ENCODE measurements at places on chromosomes 2 and 18.
A peak's percentile ranks its signal among the peaks of the same experiment; 100 is the strongest.

- DNase-seq = no peak
Observed at GRCh38 chr2:155975734-155976133, 356.8 kb downstream of the NR4A2 start.

GRCh38 chr2:25276569-25277465, 64.9 kb downstream of the DNMT3A start:
- no peak for DNase-seq

- DNase-seq = no peak
Observed at GRCh38 chr2:109374548-109375130, 239.1 kb downstream of the SEPTIN10 start.

- no peak for DNase-seq
Observed at GRCh38 chr18:12325726-12326245, 17.7 kb downstream of the TUBB6 start.

- DNase-seq = no peak
Observed at GRCh38 chr2:130951018-130951417, 114.3 kb downstream of the ARHGEF4 start.

DNA sequence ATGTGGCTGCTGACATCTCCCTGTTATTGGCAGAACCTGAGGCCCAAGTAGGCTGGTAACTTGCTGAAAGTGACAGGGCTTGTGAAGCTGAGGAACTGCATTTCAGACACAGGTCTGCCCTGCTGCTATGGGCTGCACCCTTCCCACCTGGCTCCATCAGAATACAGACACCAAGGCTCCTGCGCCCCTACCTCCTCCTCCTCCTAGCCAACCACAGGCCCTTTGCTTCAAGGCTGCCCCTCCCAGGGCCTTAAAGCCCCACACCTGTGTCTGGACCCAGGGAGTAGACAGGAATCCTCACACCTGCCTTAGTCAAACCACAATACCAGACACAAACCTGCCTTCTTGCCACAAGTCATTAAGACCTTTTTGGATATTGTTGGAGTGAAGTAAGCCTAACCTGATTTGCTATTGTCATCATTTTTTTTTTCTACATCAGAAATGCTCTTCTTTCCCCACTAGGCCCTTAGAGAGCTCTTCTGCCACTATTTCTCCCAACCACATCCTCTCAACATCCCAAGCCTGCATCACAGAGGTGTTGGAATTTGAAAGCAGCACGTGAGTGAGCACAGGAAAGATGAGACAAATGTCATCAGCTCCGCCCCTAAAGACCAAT, 489.7 kb downstream of the EIPR1 start:
- DNase-seq = no peak

DNA sequence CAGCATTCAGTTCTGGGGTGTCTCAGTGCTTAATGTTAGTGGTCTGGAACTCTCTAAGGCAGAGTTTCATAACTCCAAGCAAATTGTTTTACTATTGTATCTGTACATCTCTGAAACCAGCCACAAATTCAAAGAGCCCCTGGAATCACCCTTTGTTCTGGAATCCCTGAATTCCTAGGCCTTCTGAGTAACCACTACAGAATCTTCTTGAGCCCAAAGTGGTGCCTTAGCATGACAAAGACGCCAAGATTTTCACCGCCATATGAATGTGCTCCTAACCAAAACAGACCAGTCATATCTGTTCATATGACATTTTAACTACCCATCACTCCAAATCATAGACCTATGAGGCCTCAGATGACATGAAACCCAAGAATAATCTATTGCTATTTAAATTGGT, 668.1 kb downstream of the EPHA4 start:
- DNase-seq = no peak

DNA sequence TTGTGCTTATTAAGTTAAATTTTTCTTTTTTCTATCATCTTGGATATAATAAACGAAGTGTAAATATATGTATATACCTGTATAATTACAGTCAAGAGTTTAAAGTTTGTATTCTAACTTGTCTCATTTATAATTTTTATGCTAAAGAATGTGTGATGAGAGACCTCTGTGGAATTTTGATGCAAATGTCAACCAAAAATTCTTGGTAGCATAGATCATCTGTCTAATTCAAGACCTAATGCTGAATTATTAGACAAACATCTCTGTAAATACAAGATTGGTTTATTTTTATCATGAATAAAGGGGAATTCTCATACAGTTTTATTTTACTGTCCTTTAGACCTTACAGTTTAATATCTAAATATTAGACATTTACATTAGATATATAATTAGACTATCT, 149.2 kb upstream of the VWC2L start:
- DNase-seq = no peak

DNA sequence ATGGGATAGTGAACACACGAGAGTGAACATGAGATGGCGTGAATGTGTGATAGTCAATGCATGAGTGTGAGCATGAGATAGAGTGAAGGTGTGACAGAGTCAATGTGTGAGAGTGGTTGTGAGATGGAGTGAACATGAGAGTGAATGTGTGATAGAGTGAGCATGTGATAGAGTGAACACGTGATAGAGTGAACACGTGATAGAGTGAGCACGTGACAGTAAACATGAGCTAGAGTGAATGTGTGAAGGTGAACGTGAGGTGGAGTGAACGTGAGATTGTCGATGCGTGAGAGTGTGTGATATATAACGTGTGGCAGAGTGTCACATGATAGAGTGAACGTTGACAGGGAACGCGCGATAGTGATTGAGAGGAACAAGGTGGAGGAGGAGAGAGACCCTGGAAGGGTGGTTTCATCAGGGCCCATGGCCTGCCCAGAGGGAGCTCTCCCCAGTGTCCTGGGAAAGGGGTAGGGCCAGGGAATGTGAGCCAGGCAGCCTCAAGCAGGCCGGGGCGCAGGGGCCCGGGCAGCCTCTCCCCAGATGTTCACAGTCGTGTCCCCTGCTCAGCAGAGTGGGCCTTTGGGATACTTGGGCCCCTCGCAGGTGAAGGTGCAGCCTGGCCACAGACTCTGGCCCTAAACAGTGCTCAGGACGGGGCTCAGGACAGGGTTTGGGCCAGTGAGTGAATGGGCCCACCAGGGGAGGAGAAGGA, 516.9 kb downstream of the EIPR1 start:
- no peak for DNase-seq

GRCh38 chr18:23563377-23564043, 22.8 kb downstream of the NPC1 start:
- no peak for DNase-seq

GRCh38 chr18:9237981-9238380, 96.6 kb upstream of the TWSG1 start:
- DNase-seq = no peak

GRCh38 chr2:102837626-102838198, 75.9 kb downstream of the TMEM182 start:
- no peak for DNase-seq

- no peak for DNase-seq
Observed at GRCh38 chr2:24899361-24899910, 20.6 kb downstream of the ADCY3 start.

GRCh38 chr2:53475766-53476165, 291.8 kb upstream of the CHAC2 start:
- no peak for DNase-seq

GRCh38 chr18:65876310-65876709, 125.5 kb downstream of the CDH7 start:
- DNase-seq = no peak

DNA sequence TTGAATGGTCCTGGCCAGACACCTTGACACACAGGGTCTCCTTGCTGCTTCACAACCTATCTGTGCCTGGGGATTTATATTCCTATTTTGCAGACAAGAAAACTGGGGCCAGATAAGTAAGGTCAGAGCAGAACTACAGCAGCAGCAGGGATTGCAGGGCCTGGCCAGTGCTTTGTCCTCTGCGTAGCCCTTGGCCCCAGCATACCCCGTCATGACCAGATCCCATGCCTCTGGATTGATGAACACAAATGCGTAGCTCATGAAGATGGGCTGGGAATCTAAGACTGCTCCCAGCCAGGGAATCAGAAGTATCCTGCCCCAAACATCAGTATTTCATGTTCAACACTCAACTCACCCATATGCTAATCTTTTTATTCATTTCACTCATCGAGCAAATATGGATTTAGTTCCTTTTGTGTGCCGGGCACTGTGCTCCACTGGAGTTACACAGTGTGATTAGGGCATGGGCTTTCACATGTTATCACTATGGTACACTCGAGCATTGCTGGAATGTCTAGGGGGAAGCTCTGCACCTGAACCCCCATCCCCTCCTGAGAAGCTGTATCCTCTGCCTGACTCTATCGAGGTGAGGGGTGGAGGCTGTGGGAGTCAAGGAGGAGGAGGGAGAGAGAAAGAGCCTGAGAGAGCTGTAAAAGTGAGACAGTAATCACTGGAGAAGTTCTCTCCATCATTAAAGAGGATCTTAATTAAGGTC, 143.3 kb downstream of the CYP26B1 start:
- no peak for DNase-seq

- DNase-seq = no peak
Observed at GRCh38 chr2:186485576-186485870, 537 bp upstream of the ZC3H15 start.

GRCh38 chr2:138267161-138267901, 234.2 kb upstream of the SPOPL start:
- no peak for DNase-seq

GRCh38 chr2:189441709-189442074, 418 bp downstream of the WDR75 start:
- peak; percentile 48 for DNase-seq

GRCh38 chr2:215601990-215602721, 166.3 kb upstream of the FN1 start:
- no peak for DNase-seq

DNA sequence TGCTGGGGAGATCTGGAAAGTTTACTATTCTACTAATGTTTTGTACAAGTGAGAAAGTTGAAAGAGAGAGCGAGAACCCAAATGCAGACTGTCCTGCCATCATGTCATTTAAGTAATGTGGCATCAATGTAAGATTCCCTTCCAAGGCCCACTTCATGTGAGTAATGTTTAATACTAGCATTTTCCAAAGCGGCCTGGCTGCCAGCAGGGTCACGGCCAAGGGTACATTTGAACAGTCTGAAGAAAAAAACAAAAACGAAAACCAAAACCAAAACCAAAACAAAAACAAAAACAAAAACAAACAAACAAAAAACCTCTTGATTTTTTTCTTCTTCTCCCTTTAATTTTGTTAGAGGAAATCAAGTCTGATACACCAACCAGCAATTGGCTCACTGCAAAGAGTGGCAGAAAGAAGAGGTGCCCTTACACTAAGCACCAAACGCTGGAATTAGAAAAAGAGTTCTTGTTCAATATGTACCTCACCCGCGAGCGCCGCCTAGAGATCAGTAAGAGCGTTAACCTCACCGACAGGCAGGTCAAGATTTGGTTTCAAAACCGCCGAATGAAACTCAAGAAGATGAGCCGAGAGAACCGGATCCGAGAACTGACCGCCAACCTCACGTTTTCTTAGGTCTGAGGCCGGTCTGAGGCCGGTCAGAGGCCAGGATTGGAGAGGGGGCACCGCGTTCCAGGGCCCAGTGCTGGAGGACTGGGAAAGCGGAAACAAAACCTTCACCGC, 2.2 kb downstream of the HOXD10 start:
- DNase-seq = no peak

- no peak for DNase-seq
Observed at GRCh38 chr2:45833968-45834344, 182.5 kb downstream of the PRKCE start.

- no peak for DNase-seq
Observed at GRCh38 chr2:126221506-126221905, 434.5 kb upstream of the GYPC start.

GRCh38 chr2:28583899-28584553, 88.2 kb downstream of the PLB1 start:
- DNase-seq = no peak

- DNase-seq = no peak
Observed at GRCh38 chr2:146295080-146295670, 1549.7 kb upstream of the ACVR2A start.

GRCh38 chr2:67845621-67846369, 217.0 kb downstream of the C1D start:
- DNase-seq = peak; percentile 11

- peak; percentile 90 for DNase-seq
Observed at GRCh38 chr2:132581991-132582738, 87.8 kb downstream of the LYPD1 start.

DNA sequence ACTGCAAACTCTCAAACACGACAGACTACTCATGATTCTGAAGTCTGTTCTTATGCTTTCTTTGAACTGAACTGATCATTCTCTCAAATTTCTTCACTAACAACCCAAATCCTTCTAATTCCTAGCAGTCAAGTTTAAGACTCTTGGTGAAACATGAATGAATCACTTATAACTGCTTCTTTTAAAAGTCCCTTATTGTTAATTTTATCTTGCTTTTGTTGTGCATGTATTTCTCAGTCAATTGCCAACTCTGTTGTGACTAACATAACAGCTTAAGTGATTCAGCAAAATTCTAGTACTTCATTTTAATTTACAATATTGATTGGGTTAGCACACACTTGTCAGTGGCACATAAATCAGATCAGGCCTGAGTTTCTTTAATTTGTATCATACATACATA, 357.0 kb upstream of the FSIP2 start:
- no peak for DNase-seq

GRCh38 chr2:239910851-239911640, 114.1 kb downstream of the NDUFA10 start:
- no peak for DNase-seq
